ENCODE measurements at places on chromosomes 6 and 20.
A peak's percentile ranks its signal among the peaks of the same experiment; 100 is the strongest.

DNA sequence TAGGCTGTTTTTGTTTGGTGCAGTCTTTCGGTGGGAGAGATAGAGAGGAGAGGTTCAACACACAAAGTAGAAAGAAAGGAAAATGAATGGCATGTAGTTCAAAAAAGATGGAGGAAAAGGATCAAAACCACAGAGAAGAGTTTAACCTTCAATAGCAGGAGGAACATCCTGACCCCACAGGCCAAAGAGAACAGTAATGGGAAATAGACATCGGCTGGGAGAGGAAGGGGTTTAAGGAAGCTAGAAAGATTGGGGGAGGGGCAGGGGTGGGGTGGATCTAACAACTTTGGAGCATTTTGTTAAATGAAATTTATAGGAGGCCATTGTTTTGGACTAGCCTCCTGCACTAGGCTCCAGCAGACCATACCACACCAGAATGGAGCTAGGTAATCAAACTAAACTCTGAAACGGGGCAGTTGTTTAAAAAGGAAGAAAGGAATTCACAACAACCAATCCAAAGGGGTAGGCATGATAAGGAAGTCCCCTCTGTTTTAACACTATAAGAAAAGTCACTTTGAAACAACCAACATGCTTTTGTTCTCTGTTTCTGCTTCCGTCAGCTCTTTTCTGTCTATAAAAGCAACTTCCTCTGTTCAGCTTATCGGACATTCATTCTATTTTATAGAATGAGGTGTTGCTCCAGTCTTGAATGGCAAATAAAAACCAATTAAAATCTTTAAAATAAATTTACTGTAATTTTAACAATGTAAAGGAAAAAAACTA lies 82.6 kb downstream of the EPB41L2 start:
- DNase-seq, result no peak

GRCh38 chr20:50354721-50355589 lies 155.2 kb upstream of the PTPN1 start:
- no peak for DNase-seq

DNA sequence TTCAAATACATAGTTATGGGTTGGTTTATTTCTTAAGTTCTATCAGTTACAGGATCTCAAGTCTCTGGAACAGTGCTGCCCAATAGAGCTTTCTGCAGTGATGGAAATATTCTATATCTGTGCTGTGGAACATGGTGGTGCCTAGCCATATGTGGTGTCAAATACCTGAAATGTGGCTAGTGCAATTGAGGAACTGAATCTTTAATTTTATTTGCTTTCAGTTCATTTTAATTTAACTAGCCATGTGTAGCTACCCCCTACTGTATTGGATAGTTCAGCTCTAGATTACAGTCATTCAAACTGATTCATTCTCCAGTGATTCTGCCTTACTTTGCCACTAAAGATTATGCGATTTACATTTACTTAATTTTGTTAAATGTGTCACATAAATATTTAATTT lies 503.2 kb downstream of the CDKAL1 start:
- DNase-seq, result no peak

DNA sequence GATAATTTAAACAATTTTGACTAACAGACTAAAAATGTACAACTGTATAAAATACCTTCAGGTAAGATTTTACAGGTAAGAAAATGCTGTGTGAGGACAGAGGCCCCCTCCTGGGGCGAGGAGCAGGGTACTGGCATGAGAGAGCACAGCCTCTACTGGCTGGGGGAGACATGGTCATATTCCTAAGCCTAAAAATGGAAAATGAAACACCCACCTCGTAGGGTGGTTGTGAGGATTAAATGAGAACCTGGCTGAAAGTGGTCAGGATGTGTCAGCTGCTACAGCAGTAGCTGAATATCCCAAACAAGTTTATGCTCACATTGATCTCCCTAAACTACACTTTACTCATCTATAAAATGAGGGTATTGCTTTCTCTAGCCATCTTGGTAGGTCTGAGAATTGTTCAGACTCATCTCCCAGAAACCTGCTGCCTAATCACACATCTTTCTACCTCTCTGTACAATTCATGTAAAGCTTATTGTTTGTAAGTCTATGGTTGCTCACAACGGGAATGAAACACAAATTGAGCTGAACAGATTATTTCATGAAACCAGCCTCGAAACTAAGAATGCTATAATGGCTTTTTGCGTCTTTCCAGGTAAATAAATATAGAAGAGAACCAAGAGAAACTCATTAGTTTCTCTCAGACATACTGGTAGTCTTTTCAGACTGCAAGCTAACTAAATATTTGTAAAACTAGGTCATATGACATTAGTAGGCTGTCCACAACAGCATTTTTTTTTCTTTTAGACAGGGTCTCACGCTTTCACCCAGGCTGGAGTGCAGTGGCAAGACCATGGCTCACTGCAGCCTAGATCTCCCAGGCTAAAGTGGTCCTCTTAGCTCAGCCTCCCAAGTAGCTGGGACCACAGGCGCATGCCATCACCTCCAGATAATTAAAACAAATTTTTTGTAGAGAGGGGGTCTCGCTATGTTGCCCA lies 69.6 kb downstream of the POPDC3 start:
- no peak for DNase-seq

GRCh38 chr6:7723041-7723447 lies 2.9 kb upstream of the BMP6 start:
- DNase-seq, result no peak

DNA sequence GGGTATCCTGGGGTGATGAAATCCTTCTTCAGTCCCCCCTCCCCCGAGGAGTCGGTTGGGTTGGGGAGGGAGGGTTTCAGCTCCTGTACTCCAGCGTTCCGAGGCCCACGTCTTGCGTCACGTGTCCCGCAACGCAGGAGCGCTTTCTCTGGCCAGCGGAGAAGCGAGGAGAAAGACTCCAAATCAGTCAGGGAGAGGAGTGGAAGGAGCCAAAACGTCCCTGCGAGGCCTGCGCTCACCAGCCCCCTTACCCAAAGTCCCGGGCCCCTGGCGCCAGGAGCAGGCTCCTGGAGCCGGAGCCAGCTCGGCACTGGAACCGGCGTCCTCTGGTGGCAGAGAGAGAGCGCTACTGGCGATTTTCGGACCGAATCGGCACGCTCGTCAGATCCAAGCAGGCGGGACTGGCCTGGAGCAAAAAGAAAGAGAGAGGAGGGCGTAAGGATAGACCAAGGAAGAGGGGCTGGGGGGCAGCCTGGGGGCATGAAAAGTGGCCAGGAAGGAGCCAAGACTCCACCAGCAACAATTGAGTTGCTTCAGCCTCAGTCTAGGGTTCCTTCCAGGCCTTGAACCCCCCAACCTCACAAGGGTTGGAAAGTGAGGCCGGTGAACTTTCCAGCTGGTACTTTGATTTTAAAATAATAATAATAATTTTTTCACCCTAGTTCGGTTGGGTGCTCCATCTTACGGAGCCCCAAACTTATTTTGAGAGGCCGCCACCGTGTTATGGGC lies at the start of gene GNAS:
Gene GNAS (plus strand): TSS at position 174 of the 729 bp plus-strand sequence.
- DNase-seq, result no peak

GRCh38 chr6:63295553-63296194 lies 24.1 kb downstream of the LGSN start:
- DNase-seq, result no peak

GRCh38 chr6:23655525-23655924 lies 470.5 kb upstream of the NRSN1 start:
- no peak for DNase-seq

DNA sequence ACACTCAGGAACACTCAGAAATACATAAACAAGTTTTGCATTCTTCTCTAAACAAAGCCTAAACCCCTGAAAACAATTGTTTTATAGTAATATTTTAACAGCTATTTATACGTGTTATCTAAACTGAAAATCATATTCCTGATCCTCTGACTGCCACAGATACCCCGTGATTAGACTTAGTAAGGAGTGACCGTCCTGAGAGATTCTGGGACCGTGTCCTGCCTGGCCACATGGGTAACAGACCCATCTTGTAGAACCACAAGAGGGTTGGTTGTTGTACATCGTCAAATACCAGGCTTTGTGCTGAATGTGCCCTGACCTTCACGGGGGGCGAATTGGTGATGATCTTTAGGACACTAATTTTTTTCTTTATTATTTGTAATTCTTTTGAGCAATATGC lies 214.4 kb downstream of the TMEM242 start:
- no peak for DNase-seq

GRCh38 chr20:44080064-44080463 lies 106.9 kb downstream of the JPH2 start:
- no peak for DNase-seq

DNA sequence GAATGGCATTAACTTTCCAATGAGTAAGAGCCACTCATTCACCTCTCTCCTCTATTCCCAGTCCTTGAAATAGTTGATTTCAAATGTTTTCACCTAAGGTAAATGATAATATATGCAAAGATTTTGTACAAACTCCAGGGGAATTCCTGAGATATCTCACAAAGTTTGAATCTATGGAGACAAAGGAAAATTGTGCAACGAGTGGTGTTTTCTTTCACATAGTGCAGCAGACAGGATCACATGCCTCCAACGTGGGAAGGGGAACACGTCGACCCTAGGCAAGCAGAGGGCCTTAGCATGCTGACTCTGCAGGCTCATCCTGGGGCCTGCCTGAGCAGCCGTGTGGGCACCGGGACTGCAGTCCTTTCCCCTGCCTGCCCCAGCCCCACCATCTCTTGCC lies 195.6 kb upstream of the THBS2 start:
- DNase-seq, result no peak

DNA sequence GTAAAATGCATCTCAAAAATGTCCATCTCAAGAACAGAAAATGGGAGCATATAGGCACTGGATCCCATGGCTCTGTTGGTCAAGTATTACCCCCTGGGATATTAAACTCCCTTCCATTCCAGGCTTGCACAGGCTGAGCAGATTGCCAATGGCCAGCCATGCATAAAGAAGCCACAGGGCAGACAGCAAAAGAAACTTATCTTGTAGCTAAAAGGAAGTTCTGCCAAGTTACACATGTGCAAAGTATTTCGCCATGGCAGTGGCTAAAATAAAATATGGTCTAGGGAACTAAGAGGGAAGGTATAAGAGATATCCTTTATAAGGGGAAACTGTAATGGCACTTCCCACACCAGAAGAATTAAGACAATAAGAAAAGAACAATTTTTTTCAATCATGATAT lies 415.6 kb upstream of the BTBD3 start:
- no peak for DNase-seq

- DNase-seq, result no peak
These were observed 205.7 kb upstream of the ARG1 start for GRCh38 chr6:131367206-131367873.

DNA sequence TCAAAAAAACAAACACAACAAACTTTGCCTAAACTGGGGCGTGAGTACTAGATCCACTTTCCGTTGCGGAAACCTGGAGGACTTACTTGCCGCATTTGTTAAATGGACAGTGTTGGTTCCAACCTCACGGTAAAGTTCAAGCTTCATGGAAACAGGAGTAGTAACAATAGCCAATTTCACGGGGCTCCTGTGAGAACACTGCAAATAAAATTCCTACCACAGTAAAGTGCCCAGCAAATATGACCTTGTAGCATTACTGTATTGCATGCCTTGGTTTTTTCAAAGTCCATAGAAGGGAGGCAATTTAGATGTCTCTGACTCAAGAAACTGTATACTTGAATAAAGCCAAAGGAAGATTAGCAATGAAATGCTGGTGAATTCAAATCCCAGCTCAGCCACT lies 3.6 kb upstream of the CYP24A1 start:
- DNase-seq, result no peak

GRCh38 chr20:32301719-32302506 lies 24.5 kb downstream of the KIF3B start:
- no peak for DNase-seq

DNA sequence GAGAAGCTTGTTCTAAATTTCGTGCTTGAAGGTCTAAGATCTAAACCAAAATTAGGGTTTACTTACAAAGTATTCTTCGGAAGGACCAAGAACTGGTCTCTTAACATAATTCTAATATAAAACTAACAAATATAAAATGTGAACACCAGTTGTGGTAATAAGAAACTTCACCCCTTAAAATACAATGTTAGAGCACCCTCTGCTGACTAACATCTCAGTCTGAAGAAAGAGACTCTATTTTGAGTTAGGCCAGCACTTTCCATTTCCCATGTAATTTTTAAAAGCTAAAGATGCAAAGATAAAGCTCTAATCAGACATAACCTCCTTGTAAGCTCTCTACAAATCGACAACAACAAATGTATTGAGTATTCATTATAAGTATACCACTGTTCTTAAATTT lies 24.6 kb downstream of the ATG5 start:
- no peak for DNase-seq

- no peak for DNase-seq
These were observed 63.2 kb downstream of the MAP3K5 start for GRCh38 chr6:136728976-136729515.

DNA sequence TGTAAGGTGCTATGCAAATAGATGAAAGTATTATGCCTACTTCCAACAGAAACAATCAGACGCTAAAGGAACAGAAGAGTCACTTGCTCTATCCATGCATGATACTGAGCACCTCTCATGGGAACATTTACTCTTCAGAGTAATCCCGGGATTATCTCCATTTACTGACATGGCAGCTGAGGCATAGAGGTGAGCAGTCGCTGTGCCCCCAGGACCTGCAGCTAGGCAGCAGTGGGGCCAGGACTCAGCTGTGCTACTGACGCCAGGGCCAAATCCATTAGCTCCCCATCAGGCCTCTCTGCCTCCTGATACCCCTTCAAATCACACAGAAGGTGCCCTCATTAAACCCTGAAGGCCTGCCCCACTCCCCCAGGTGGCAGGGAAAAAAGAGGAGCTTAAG lies 51.9 kb downstream of the TRAM2 start:
- DNase-seq, result no peak

GRCh38 chr6:149477544-149477943 lies 7.3 kb downstream of the ZC3H12D start:
- DNase-seq, result no peak

GRCh38 chr6:77228279-77228678 lies 235.0 kb downstream of the HTR1B start:
- no peak for DNase-seq

- no peak for DNase-seq
These were observed 17.3 kb downstream of the DST start for GRCh38 chr6:56625356-56625755.

DNA sequence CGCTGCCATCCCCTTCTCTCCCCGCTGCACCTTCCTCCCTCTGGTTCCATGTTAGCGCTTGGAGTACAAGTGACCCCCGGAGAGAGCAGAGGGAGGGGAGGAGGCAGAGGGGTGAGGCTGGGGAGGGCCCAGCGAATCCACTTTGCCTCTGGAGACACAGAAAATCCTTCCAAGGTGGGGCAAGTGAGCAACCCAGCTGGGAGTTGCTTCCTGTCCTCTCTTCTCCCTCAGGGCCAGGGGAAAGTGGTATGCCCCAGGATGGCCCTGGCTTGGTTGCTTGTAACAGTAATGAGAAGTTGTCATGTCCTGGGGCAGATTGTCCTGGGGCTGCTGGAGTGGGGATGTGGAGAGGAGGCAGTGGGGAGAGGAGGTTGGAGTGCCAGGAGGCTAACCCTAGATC lies 691 bp upstream of the ANGPT4 start:
- DNase-seq, result no peak

GRCh38 chr6:30885481-30885998 lies 1.2 kb downstream of the DDR1 start:
- peak; percentile 18 for DNase-seq

Data from DMS79 (cell line).